ENCODE measurements at places on chromosomes 1 and 21.

DNA sequence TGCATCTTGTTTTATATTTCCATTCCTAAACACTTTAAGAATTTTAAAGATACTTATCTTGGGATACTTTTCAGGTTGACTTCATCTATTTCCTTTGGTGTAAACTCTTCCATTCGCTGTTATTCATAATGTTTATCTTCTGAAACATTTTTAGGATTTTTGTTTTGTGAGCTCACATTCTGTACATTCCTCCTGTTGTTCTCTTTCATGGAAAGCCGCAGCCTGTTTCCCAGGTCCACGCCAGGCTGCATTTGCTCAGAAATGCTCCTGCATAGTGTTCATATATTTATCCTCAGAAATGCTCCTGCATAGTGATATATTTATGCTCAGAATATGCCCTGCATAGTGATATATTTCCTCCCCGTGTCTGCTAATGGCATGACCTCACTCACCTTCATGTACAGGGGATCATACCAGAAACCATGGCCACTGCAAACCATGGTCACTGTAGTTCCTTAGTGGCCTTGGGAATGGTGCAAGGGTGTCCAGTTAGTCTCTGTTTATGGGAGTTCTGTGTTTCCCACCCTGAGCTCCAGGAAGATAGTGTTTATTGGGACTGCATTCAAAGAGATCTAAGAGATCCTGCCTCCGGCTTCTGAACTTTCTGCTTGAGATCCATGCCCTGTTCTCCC lies 153.9 kb upstream of the GREM2 start:
- no peak overlapping the region for H3K27ac ChIP-seq
- no peaks in the 10 kb centered on the region for H3K4me1 ChIP-seq
- no peaks in the 10 kb centered on the region for H3K36me3 ChIP-seq
- H3K27me3 ChIP-seq: no peaks in the 10 kb centered on the region

- no peaks in the 10 kb centered on the region for H3K27me3 ChIP-seq
- H3K27ac ChIP-seq: no peak overlapping the region
- no peak for DNase-seq
- H3K36me3 ChIP-seq: no peaks in the 10 kb centered on the region
- H3K4me3 ChIP-seq: no peak overlapping the region
Observed at GRCh38 chr21:36813052-36813451, 114.1 kb downstream of the SIM2 start.

GRCh38 chr1:156177919-156178654 lies 15.8 kb upstream of the SLC25A44 start:
- H3K27me3 ChIP-seq: no peaks in the 10 kb centered on the region
- H3K4me3 ChIP-seq: no peak overlapping the region
- peaks cover 15% of the 10 kb centered on the region for H3K36me3 ChIP-seq
- H3K27ac ChIP-seq: peak overlapping the region; percentile 51

DNA sequence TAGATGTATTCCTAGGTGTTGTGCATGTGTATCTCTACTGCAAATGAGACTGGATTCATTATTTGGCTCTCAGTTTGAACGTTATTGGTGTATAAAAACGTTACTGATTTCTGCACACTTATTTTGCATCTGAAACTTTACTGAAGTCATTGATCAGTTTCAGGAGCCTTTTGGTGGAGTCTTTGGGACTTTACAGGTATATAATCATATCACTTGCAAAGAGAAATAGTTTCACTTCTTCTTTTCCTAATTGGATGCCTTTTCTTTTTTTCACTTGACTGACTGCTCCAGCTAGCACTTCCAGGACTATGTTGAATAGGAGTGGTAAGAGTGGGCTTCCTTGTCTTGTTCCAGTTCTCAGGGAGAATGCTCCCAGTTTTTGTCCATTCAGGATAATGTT lies 252.2 kb downstream of the SMYD3 start:
- no peaks in the 10 kb centered on the region for H3K4me1 ChIP-seq
- no peak for DNase-seq
- H3K36me3 ChIP-seq: peaks cover 13% of the 10 kb centered on the region
- H3K27ac ChIP-seq: no peak overlapping the region
- H3K4me3 ChIP-seq: no peak overlapping the region

DNA sequence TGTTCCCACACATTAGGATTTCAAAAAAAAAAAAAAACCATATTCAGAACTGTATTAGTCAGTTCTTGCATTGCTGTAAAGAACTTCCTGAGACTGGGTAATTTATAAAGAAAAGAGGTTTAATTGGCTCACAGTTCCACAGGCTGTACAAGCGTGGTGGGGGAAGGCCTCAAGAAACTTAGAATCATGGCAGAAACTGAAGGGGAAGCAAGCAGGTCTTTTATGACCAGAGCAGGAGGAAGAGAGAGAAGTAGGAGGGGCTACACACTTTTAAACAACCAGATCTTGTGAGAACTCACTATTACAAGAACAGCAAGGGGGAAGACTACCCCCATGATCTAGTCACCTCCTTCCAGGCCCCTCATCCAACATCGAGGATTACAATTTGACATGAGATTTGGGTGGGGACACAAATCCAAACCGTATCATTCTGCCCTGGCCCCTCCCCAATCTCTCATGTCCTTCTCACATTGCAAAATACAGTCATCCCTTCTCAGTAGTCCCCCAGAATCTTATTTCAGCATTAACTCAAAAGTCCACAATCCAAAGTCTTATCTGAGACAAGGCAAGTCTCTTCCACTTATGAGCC lies 51.8 kb downstream of the POU2F1 start:
- H3K27ac ChIP-seq: no peak overlapping the region
- no peak for DNase-seq

- H3K4me1 ChIP-seq: peaks cover 2% of the 10 kb centered on the region
- H3K36me3 ChIP-seq: no peaks in the 10 kb centered on the region
- no peak overlapping the region for H3K4me3 ChIP-seq
- DNase-seq: no peak
- peaks cover 12% of the 10 kb centered on the region for H3K27me3 ChIP-seq
Observed at GRCh38 chr1:3352952-3353331, 101.5 kb upstream of the ARHGEF16 start.

DNA sequence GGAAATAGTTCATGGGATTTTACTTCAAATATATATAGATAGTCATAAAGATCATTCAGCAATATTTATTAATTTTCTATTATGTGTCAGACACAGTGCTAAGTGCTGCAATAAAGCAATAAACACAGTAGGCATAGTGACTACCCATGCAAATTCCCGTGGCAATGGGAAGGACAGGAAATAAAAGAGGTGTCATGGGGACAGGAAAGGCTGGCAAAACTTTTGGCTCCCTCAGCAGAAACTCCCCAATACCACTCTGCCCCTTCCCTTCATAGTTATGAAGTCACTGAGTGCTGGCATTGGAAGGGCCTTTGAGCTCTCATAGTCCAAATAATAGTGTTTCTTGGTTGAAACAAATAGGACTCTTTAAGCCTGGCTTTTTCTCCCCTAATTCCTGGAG lies 104.4 kb upstream of the DPT start:
- no peak overlapping the region for H3K27ac ChIP-seq
- no peak for DNase-seq
- H3K27me3 ChIP-seq: no peaks in the 10 kb centered on the region
- H3K36me3 ChIP-seq: no peaks in the 10 kb centered on the region

DNA sequence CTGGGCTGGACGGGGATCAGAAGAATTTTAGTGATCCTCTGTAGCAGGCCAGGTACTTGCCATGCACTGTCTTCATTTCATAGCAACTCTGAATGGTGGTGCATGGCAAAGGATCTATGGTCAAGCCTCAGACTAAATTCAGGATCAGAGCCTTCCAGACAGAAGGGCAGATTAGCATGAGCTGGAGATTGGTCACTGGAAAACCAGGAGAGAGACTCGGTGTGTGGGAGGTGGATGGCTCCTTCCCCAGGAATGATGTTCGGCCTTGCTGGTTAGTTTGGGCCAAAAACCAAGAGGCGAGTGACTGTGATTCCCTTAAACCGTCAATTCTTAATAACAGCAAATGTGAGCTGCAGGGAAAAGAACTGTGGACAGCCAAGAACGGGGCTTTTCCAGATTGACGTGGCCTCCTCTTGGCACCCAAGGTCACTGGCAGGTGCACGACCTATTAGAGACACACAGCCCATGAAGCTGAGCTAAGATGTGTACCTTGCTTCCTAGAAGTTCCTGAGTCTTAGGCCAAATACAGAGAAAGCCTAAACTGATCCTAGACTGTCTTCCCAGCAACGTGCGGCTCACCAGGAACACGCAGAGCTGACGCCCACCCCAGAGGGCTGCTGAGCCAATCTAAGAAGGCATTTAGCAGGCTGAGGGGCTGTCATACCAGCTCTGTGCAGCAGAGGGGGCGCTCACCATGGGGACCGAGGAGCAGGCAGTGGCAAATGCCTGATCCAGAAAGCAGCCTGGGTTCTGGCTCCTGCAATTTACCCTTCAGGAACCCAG lies 18.5 kb downstream of the ALDH4A1 start:
- no peaks in the 10 kb centered on the region for H3K27me3 ChIP-seq
- H3K4me1 ChIP-seq: no peaks in the 10 kb centered on the region
- H3K4me3 ChIP-seq: no peak overlapping the region
- H3K36me3 ChIP-seq: no peaks in the 10 kb centered on the region
- no peak overlapping the region for H3K27ac ChIP-seq

DNA sequence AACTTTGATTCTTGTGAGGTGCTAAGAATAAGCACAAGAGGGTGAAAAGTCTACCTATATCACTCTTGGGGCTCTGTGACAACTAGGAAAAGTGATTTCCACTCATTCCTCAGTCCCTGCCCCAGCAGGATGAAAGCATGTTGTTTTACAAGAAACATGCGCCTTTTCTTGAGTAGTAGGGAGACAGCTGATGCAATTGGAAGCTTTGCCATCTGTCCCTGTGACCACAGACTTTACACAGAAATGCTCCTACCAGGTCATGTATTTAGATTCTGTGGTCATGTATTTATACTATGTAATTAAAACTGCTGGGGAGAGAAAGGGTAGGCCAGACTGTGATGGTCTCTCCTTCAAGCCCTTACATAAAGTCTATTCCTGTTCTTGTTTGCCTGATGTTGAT lies 445.5 kb downstream of the PTPRC start:
- H3K27me3 ChIP-seq: no peaks in the 10 kb centered on the region
- H3K36me3 ChIP-seq: peaks cover 8% of the 10 kb centered on the region
- no peak for DNase-seq
- no peak overlapping the region for H3K27ac ChIP-seq
- peaks cover 32% of the 10 kb centered on the region for H3K4me1 ChIP-seq

DNA sequence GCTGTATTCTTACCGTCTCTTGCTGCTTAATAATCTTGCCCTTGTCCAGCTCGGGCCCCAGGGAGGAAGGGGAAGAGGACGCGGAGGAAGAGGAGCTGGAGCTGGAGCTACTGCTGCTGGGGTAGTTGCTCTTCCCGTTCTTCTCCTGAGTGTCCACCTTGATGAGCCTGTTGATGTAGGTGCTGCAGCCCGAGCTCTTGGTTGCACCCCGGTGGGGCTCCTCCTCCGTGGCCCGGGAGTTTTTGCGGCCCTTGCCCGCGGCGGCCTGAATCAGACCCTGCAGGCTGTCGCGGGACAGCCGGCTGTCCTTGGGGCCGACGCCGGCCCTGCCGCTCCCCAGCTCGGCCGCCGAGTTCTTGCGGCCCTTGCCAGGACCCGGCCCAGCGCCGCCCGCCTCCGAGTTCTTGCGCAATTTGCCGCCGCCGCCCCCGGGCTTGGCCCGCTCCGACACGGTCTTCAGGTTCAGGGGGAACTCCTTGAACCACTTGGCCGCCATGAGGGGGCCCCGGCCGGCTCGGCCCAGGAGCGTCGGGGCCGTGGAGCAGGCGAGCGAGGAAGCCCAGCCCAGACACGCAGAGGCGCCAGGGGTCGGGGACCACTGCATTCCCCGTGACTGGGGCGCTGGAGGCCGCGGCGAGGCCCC lies 475 bp upstream of the TDRD10 start:
- H3K36me3 ChIP-seq: peaks cover 9% of the 10 kb centered on the region
- no peak overlapping the region for H3K27ac ChIP-seq
- peak overlapping the region; percentile 74 for H3K4me3 ChIP-seq

- H3K27me3 ChIP-seq: peaks cover 16% of the 10 kb centered on the region
- no peaks in the 10 kb centered on the region for H3K4me1 ChIP-seq
- no peaks in the 10 kb centered on the region for H3K36me3 ChIP-seq
- H3K4me3 ChIP-seq: no peak overlapping the region
- no peak overlapping the region for H3K27ac ChIP-seq
Observed at GRCh38 chr1:4652631-4653327, 1.6 kb upstream of the AJAP1 start.

DNA sequence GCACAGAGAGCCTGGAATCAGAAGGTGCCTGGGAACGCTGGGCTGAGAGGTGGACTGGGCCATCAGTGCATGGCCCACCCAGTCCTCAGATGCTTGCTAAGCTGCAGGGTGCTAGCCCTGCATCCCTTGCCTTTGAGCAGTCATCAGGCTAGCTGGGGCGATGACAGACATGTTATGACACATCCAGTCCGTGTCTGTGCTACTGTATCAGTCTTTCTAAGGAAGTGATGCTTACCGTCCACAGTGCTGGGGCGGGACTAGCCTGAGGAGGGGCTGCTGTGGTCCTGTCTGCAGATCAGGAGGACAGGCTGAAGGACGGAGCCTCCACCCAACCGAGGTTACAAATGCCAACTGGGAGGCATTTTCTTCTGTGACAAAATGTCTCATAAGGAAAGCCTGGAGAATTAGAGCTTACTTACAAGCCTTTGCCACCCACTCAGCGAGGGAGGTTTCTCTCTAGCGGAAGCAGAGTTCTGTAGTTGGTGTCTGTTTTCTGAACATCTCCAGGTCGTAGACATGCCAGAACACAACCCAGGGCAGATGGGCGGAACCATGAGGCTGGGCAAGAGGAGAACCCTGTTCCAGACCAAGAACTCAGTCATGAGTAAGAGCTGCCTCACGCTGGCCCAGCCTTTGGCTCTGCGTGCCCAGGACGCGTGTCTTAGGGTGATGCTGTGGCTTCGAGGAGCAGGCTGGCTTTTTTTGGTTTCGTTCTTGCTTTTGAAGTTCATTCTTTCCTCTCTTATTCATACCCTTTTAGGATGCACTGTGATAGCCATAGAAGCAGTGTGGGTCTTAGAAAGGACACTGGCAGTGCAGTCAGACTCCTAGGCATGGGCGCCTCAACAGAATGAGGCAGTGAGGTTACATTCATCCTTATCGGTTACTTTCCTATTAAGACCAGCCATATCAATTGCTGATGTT lies 14.3 kb downstream of the SLFNL1 start:
- peaks cover 24% of the 10 kb centered on the region for H3K36me3 ChIP-seq
- DNase-seq: no peak

- peaks cover 13% of the 10 kb centered on the region for H3K27me3 ChIP-seq
- H3K4me3 ChIP-seq: no peak overlapping the region
- no peak overlapping the region for H3K27ac ChIP-seq
- no peaks in the 10 kb centered on the region for H3K4me1 ChIP-seq
Observed at GRCh38 chr1:243979396-243979795, 71.7 kb upstream of the ZBTB18 start.

GRCh38 chr1:239262538-239262937 lies 123.8 kb upstream of the CHRM3 start:
- no peaks in the 10 kb centered on the region for H3K27me3 ChIP-seq
- no peaks in the 10 kb centered on the region for H3K36me3 ChIP-seq
- H3K4me3 ChIP-seq: no peak overlapping the region
- H3K4me1 ChIP-seq: no peaks in the 10 kb centered on the region
- DNase-seq: no peak

DNA sequence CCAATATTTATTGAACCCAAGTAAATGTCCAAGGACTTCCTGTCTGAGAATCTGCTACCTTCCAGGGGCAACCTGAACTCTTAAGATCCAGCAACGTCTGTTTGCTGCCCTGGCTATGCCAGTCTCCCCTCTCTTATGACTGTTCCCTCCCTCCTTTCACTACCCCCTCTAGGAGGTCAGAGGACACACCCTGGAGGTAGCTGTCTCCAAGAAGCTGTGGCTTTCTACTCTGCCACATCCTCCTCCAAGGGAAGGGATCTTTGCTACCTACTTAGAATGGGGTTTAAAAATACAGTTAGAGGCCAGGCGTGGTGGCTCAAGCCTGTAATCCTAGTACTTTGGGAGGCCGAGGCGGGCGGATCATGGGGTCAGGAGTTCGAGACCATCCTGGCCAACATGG lies 3.6 kb upstream of the SMPDL3B start:
- H3K4me1 ChIP-seq: peaks cover 7% of the 10 kb centered on the region
- H3K36me3 ChIP-seq: no peaks in the 10 kb centered on the region
- H3K27ac ChIP-seq: no peak overlapping the region
- no peak for DNase-seq

Data from naive B cell (primary cell).